Activated naive CD8-positive, alpha-beta T cell treated with anti-CD3 and anti-CD28 coated beads, Interleukin-2, amount 50 U/mL, for 16 hours (primary cell): ENCODE measurements at places on chromosomes 5 and 9.

GRCh38 chr5:4531756-4532704 is 608.1 kb upstream of the ADAMTS16 start:
- no peak for DNase-seq

DNA sequence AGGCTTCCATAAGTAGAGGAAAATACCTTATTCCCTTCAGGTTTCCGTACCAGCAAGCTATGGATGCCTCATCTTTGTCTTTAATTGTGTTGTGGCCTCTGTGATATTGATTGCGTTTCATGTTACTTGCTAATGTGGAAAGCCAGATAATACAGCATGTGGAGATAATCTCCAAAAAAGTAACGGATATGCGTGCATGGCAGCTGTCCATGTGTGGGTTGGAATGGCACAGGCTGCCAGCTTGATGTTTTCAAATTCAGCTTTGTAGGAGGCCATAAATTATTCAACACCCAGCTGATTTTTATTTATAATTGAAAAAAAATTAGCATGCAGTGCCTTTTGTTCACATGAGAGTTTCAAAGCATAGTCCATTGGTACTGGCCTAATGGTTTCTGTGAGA is 144.9 kb downstream of the GIN1 start:
- no peak for DNase-seq

- DNase-seq = no peak
Observed at GRCh38 chr9:91034976-91035824, 233.6 kb downstream of the SYK start.

GRCh38 chr9:7095058-7095457 is 337.3 kb downstream of the KDM4C start:
- DNase-seq = no peak

GRCh38 chr5:127998950-127999615 is 84.5 kb upstream of the SLC12A2 start:
- DNase-seq = no peak

DNA sequence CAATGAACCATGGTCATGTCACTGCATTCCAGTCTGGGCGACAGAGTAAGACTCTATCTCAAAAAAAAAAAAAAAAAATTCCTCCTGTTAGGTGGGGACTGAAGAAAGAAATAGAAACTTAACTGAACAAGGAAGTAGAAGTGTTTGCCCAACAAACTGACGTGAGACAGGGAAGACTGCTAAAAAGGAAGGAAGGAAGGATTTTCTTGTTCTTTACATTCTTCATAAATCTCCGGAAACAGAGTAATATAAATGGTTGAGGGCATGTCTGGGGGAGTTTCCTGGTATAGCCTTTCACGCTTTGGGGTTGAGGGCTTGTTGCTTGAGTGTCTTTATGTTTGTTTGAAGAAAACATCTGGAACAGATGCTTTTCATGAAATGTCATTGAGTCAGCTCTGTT is 3.1 kb downstream of the TOR1B start:
- no peak for DNase-seq

DNA sequence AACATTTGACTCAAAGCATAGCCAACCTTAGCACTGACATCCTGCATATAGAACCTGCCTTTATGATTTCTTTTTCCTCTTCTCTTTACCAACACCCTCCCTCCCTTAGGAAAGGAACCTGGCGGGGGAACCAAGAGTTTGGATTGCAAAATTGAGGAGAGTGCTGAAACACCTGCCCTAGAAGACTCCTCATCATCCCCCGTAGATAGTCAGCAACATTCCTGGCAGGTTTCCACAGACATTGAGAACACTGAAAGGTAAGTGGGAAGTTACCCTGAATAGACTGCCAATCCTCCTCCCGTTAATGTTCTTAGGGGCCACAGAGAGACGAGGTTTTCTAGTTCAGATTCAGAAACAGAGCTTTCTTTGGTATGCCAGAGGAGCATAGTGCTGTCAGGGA is 88.8 kb downstream of the RGS7BP start:
- DNase-seq = no peak

DNA sequence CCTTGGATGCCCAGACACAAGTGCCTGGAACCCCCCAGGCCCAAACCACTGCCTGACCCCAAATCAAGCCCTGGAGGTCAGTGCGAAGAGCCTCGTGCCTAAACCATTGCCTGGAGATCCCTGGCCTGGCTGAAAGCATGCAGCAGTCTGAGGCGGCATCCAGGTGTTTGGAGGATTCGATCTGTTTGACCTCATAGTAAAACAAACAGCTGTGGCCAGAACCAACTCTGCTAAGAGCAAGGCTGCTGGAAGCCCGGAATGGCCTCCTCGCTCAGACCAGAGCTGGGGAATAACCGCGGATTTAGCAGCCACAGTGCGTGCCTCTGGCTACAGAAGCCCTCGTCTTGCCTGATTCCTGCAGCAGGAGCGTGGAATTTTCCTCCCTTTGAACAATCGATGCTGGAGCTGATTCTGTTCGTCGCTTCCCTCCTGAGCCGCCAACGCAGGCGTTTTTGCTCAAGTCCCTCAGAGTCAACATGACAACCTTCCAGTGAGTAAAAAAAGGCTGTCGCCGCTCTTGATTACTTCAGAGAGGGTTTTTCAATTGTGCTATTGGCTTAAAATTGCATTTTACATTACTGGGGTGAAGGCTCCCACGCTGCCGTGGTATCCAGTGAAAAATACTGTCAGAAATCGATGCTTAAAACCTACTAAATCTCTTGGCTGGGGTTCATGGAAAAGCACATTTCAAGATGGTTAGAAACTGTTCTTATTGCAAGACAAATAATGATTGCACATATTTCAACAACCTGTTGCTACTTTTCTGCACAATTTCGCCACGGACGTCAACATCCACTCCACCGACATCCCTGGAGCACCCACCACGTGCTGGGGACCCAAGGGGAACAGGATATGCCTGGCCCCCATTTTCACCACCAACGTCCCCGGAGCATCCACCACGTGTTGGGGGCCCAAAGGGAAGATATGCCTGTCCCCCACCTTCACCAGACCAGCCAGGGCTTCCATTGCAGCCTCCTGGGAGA is 190.0 kb downstream of the OLFM1 start:
- DNase-seq = no peak

GRCh38 chr5:33310451-33310850 is 130.3 kb upstream of the TARS1 start:
- no peak for DNase-seq

DNA sequence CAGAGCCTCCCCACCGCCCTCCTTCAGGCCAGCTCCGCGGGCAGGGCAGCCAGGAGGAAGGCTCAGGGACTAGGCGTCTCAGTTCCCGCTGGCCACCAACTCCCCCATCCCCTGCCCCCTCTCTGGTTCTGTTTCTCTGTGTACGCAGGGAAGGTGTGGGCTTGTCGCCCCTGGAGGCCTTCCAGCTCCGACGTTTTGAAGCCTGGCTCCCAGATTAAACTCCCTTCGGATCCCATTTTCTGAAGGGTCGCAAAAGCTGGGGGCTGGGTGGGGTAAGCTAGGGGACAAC is 346 bp downstream of the ATOX1 start:
- no peak for DNase-seq

DNA sequence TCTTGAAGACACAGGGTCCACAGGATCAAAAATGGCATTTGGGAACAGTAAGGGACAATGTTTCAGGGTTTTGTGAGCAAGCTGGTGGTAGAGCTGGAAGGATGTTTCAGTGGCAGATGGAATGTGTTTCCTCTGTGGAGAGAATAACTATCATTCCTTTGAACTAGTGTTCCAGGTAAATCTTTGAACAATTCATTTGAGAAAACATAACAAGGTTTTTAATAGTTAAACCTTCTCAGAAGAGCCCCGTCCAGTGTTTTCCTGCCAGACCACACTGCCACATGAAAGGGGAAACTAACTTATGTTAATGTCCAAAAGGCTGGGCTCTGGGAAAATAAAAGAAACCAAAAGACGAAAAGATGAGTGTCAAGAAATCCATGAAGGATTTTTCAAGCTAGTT is 207.0 kb upstream of the ZNF462 start:
- no peak for DNase-seq

DNA sequence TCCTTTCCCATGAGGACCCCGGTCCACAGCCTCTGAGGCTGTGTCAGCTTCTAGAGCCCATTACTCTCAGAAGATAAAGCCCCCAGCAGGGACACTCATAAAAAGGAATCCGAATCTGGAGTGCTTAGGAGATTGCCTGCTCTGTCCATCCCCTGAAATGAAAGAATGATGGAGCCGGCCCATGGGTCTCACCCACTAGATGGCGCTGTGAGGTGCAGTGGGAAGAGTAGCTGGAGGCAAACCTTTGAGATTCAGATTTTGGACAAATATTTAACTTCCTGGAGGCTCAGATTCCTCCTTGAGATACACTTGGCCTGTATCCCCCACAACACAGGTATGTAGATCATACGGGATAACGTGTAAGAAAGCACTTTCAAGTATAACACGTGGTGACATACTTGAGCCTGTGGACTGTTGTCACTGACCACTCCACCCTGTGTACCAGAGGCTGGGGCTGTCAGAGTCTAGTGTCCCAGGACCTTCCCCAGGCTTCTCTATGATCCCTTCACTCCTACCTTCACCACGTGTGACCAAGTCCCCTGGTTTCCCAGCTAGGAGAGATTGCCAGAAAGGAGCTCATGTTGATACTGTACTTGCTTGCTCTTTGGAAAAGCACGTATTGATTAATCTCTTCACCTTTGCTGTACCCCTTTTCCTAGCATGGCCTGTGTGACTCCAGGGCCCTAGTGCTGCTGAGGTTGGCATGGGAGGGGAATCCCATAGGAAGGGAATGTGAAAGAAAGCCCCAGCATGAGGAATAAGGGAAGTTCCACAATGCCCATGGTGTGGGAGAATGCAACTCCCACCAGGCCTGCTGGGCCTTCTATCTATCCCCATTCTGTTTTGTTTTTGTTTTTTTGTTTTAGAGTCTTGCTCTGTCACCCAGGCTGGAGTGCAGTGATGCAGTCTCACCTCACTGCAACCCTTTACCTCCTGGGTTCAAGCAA is 32.1 kb downstream of the TRMO start:
- peak; percentile 20 for DNase-seq

DNA sequence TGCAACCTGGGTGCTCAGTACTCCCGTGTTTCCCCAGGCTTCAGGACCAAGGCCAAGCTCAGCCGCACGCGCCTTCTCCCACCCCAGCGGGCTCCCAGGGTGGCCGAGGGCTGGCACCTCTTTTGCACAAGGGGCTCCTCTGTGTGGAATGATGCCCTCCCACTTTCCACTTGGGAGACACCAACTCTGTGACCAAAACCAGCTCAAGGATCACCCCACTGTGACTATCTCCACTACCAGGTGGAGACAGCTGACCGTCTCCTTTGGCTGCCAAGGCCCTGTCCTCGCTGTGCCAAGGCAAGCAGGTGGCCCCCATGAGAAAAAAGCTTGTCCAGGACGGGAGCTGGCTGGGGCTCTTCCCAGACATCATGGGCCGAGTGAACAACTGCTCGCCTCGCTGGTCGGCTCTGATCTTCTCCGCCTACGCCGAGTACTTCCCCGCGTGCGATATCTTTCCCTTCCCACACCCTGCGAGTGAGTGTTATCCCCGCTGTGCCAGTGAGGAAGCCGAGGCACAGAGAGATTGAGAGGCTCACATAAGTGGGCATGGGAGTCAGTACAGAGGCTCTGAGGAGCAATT is 132.8 kb downstream of the ZNF354C start:
- DNase-seq = no peak

GRCh38 chr5:68460147-68460798 is 244.7 kb downstream of the PIK3R1 start:
- peak; percentile 5 for DNase-seq

GRCh38 chr9:112820881-112821280 is 69.8 kb downstream of the SLC46A2 start:
- no peak for DNase-seq

- DNase-seq = no peak
Observed at GRCh38 chr5:180101451-180102105, 30.0 kb upstream of the RNF130 start.

GRCh38 chr5:116532762-116533525 is 41.7 kb downstream of the SEMA6A start:
- no peak for DNase-seq

- DNase-seq = no peak
Observed at GRCh38 chr9:3074247-3074646, 230.4 kb upstream of the PUM3 start.

DNA sequence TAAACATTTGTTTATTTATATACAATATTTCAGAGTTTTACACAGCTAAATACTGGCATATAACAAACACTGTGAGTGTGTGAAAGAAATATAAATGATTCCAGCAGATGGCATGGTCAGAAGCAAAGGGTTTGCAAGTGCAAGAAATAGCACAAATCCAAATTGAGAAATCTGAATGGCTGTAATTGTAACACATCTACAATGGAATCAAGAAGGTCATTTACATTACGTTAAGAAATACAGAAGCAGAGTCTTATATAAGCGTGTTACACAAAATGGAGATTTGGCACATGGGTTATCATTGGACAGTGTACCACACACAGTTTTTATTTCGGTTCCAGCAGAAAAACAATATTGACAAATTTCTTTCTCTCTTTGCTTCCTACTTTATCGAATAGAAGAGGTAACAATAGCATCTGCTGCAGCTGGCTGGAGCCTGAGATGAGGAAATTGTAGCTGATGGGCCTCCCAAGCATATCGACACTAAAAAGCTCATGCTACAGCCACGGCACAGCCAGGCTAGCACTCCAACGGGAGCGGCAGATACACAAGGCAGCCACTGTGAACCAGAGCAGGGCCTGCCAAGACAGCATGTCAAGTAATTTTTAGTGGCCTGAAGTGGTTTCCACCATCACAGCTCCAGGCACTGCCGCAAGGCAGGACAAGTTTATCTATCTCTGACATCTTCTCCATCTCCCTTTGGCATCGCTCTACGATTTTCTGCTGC is 564.6 kb upstream of the DMAC1 start:
- DNase-seq = no peak

GRCh38 chr9:75957116-75957515 is 66.6 kb downstream of the PCSK5 start:
- no peak for DNase-seq

DNA sequence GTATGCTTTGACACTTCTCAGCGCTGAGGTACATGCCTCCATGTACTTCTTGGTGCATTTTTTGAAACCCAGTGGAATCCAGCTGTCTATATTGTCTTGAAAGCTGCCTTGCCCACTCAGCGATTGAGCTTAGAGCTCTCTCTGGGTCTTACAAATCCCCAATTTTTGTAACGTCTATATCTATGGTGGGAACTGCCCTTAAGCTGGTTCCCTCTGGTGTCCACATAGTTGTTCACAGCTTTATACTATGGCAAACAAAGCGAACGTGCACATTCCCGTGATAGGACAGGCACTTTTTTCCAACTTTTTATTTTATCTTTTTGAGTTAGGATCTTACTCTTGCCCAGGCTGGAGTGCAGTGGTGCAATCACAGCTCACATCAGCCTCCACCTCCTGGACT is 20.9 kb downstream of the CDHR2 start:
- no peak for DNase-seq
